ENCODE measurements at places on chromosomes 1 and 21.

GRCh38 chr1:219576931-219577730 is 35.8 kb downstream of the ZC3H11B start:
- DNase-seq, result no peak

DNA sequence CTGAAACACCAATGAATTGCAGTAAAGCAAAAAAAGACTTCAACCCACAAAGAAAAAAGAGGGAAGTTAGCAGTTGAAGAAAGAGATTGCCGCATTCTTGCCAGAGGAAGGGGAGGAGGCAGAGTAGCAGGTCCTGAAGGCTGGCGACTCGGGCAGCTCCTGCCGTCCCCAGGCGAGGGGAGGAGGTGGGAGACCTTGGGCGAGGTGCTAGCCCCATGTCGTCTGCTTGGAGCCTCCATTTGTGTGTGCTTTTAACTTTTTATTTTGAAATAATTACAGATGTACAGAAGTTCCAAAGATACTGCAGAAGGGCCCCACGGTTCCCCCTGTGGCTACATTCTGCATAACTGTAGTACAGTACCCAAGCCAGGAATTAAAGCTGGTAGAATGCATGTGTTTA is 6.7 kb downstream of the TRPM2 start:
- DNase-seq, result no peak

GRCh38 chr1:160291248-160292220 is 6.6 kb upstream of the PEX19 start:
- DNase-seq, result peak; percentile 64

DNA sequence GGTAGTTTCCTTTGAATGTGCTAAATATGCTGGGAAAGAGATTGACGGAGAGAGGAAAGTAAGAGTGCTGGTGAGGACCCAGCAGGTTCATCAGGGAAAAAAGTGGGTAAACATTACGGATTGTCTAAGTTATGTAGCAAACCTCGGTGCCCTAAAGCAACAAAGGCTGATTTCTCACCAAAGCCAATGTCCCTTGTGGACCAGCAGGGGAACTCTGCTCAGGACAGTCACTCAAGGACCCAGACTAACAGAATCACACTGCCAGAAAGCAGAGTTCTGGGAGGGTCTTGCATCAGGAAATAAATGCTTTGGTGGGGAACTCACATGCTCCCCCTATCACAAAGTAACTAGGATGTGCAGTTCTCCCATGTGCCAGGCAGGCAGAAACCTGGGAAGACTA is 1.7 kb upstream of the IKBKE start:
- no peak for DNase-seq

- DNase-seq, result no peak
Measured at GRCh38 chr1:228085287-228085951, 2.9 kb downstream of the ARF1 start.

GRCh38 chr21:16437586-16437985 is 707.8 kb downstream of the USP25 start:
- DNase-seq, result no peak

DNA sequence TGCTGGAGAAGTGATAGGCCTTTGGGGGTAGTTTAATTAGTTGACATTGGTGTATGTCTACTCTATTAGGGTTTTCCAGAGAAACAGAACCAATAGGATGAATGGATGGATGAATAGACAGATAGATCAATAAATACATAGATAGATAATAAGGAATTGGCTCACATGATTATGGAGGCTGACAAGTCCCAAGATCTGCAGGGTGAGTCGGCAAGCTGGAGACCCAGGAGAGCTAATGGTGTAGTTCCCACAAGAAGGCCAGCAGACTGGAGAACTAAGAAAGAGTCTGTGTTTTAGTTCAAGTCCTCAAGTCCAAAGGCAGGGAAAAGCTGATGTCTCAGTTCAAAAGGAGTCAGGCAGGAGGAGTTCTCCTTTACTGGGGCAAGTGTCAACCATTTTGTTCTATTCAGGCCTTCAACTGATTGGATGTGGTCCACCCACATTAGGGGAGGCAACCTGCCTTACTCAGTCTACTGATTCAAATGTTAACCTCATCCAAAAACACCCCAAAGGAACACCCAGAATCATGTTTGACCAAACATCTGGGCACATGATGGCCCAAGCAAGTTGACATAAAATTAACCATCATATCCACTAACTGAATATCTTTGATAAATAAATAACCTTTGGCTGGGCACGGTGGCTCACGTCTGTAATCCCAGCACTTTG is 4.5 kb upstream of the SDE2 start:
- no peak for DNase-seq

- DNase-seq, result peak; percentile 12
Measured at GRCh38 chr1:100622037-100622436, 84.1 kb downstream of the GPR88 start.

DNA sequence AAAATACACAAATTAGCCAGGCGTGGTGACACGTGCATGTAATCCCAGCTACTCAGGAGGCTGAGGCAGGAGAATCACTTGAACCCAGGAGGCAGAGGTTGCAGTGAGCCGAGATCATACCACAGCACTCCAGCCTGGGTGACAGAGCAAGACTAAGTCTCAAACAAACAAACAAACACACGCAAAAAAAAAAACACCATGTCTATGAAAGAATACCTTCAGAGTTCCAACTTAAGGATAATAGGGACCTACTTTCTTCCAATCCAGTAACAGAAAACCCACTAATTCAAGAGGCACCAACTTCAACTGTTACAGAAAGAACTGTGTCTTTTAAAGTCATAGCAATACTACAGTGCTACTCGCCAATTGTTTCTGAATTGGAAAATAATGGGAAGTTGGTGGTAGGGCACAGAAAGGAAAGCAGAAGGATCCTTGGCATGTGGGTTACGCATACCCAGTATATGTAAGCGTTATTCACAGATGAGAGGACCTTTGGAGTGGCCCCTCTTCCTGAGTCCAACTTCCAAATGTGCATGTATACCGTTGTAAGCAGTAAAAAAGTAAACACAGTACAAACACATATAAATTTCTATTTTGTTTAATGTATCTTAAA is 87.0 kb downstream of the ACBD6 start:
- DNase-seq, result no peak

GRCh38 chr1:84353695-84354094 is 44.6 kb upstream of the DNASE2B start:
- DNase-seq, result no peak

GRCh38 chr1:230907472-230908205 is 39.3 kb upstream of the C1orf198 start:
- DNase-seq, result no peak

- no peak for DNase-seq
Measured at GRCh38 chr1:65267271-65267670, 42.1 kb upstream of the DNAJC6 start.

DNA sequence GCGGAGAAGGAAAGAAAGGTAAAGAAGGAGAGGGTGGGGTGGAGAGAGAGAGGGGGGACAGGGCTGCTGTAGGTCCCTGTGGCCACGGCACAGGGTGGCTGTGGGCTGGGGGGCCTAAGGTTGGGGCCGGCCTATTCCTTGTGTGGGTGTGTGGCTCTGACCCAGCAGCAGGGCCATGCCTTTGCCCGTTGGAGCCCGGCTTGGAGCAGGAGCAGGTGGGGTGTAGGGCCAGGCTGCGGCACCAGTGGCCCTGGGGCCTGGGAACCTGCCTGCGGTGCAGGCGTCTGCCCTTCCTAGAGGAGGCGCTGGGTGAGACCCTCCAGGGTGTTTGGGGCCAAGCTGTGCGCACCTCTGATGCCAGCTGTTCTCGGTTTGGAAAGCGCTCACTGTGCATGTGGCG is 19.7 kb upstream of the SUMO3 start:
- DNase-seq, result no peak

GRCh38 chr1:64675718-64676345 is 69.0 kb upstream of the RAVER2 start:
- DNase-seq, result no peak

DNA sequence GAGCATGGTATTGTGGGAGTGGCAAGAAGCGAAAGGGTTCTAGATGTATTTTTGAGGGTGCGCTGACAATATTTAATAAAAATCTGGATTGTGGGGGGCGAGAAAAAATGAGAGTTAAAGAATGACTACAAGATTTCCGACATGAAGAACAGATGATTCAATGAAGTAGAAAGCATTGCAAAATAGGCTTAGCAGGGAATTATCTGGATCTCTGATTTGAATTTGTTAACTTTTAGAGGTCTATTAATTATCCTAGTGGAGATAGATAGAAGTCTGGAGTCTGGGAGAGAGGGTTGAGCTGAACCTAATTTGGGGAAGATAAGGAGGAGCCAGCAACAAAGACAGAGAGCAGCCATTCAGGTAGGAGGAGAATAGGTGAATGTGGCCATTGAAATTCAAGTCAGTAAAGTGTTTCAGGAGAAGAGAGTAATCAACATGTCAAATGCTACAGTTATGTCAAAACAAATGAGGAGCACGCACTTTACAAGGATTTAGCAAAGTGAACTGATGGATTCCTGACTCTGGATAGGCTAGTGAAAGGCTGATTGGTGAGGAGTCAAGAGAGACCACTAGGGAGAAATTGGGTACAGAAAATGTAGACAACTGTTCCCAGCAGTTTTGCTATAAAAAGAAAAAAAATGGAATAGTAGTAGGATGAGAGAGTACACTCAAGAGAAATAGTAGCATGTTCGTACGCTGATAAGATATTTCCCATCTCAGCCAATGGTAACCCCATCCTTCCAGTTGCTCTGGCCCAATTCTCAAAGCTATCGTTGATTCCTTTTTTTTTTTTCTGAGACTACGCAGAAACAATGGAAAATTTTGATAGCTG is 393.2 kb upstream of the CXADR start:
- no peak for DNase-seq

DNA sequence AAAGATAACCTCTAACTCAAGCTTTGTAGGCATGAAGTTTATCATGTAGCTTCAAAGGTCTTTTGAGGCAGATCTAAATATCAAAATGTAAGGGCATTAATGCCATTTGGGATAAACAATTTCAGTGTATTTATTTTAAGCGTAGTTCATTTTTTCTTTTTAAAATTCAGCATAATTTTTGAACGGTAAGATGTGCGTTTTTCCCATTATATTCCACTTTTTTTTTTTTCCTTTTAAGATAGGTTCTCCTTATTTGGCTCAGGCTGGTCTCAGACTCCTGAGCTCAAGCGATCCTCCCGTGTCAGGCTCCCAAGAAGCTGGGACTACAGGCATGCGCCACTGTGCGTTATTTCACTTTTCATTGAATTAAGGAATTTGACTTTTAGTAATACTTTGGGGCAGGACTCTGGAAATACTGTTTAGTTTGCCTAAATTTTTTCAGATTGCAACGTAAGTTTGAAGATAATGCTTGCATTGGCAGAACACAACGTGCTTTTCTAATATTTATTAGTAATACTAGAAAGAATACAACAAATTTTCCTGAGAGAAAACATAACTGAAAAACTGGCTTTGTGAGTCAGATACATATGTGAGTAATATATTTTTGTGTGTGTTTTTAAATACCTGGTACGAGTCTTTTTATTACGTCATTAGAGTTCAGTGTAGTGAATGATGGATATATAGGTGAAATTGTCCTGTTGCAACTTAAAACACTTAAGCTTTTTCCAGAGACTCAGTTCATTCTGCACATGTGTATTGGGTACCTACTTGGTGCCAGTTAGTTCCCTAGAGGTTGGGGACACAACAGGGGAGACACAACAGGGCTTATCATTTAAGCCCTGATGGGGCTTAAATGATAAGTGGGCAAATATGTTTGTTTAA is 2.2 kb downstream of the RALGPS2 start:
- DNase-seq, result no peak

- DNase-seq, result no peak
Measured at GRCh38 chr1:167747988-167748387, 26.2 kb downstream of the MPZL1 start.

- DNase-seq, result no peak
Measured at GRCh38 chr1:232694475-232694874, 64.5 kb upstream of the SIPA1L2 start.

- no peak for DNase-seq
Measured at GRCh38 chr1:221644145-221644448, 97.8 kb downstream of the DUSP10 start.

DNA sequence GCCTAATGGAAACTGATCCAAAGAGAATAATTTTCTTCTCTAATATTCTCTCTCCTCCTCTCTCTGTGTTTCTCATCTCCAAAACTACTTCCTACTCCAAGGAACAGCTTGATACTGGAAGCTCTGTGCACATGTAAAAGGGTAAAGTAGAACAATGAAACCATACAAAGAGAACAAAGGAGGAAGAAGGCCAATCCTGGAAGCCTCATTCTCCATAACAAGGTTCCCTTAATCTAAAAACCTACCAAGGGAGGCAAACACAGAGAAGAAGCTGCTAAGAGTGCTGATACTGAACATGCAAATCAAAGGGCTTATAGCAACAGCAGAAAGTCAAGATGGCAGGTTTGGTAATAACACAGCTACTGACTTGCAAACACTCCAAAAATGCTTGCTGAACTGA is 44.4 kb downstream of the SIPA1L2 start:
- no peak for DNase-seq

- DNase-seq, result no peak
Measured at GRCh38 chr1:168825129-168825528, 96.1 kb upstream of the DPT start.

- no peak for DNase-seq
Measured at GRCh38 chr1:48207131-48207530, 15.4 kb upstream of the SLC5A9 start.

- DNase-seq, result no peak
Measured at GRCh38 chr1:92411511-92411910, 75.2 kb downstream of the GFI1 start.

DNA sequence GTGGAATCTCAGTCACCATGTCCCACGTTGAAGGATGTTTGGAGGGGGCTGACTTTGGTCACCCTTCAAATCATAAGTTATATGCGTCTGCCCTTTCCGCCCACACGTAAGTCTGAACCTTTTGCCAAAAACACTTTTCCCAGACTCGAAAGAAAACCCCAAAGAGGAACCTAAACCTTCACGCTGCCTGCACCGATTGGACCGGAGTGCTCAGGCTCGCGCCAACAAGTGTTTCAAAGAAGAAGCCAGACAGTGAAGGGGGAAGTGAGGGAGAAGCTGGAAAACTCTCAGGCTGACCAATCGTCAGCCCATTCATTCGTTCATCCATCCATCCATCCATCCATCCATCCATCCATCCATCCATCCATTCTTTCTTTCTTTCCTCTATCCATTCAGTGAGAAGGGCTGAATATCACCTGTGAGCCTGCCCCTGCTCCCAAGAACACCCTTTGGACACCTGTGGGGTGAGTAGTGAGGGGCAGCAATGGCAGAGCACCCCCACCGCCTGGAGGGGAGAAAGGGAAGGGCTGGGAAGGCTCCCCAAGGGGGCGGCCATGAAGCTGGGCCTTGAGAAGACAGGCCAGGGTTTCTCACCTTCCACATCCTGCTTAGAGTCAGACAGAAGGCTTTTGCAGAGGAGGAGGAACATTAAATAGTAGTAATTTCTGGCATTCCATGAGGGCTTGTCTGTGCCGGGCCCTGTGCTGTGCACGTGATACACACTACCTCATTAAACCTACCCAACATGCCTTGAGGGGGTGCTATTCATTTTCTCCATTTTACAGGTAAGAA is 27.1 kb upstream of the RUNX3 start:
- no peak for DNase-seq

GRCh38 chr1:220681220-220681880 is 8.8 kb upstream of the C1orf115 start:
- no peak for DNase-seq
